Heart right ventricle (tissue), 16 donors: ENCODE measurements at places on chromosomes 16 and 17. TPM values are rescaled to one million over a fixed set of nuclear protein-coding genes. Genes with fewer than 3 reads are reported as not detected.

GRCh38 chr16:79638386-79638785, 37.8 kb upstream of the MAF start:
- DNase-seq = no peak

NMRAL1 gene
- total RNA-seq = 31.3 TPM

GRCh38 chr17:19641687-19642372, 6.7 kb upstream of the ALDH3A2 start:
- DNase-seq = no peak

DNA sequence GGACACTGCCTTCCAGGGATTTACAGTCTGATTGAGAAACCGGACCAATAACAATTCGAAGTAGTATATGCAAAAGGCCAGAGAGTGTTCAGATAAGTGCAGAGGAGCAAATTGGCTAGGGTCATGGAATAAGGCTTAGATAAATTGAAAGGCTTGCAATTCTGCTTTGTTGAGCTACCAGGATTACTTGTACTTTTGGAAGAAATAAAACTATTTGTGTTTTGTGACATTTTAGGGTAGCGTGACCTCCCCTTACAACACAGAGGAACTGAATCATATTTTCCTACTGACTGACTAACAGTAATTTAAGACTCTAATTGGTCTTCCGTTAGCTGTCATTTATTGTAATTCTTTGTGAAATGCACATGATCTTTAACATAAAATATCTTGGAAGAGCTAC, 104.7 kb downstream of the PITPNC1 start:
- DNase-seq = no peak

GRCh38 chr17:58632324-58633314, 59.2 kb downstream of the TEX14 start:
- DNase-seq = no peak

- DNase-seq = no peak
Measured at GRCh38 chr16:2689968-2690801, 7.9 kb downstream of the KCTD5 start.

- DNase-seq = no peak
Measured at GRCh38 chr16:10518479-10519041, 61.8 kb downstream of the EMP2 start.

RNF222 gene
- total RNA-seq = not detected

GRCh38 chr16:12016291-12016947, 39.9 kb downstream of the SNX29 start:
- no peak for DNase-seq

DNA sequence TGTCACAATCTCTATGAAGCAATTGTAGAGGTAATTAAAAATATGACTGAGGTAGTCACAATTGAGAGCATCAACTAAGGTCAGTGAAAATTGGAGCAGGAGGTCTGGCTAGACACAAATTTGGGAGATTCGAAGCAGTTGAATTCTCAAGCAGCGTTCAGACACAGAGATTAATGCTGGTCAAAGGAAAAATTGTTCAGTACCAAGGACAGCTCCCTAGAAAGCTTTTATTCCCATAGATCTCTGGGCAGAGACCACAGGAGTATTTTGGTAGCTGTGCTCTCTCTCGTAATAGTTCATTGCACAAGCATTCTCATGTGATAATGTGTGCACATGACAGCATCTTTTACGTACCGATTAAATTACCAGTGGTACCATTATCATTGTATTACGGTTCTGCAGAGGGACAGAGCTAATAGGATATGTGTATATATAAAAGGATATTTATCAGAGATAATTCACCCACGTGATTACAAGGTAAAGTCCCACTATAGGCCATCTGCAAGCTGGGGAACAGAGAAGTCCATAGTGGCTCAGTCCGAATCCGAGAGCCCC, 387.5 kb upstream of the HSBP1 start:
- DNase-seq = no peak

DNA sequence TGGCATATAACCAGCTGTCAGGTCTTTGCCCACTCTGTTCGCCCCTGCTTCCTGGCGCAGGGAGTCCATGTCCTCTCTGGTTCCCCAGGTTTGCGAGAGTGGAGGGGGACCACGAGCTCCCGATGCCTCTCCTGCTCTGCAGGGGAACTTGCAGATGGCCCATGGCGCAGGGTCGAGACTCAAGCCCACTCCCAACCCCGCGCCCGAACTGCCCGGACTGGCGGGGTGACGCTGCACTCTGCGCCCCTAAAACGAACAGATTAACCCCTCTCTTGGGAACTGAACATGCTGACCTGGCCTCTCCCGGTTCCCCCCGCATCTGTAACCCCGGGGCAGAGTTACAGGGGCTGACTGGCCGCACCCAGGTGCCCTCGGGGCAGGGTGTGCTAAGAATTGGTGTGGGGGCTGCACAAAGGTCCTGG, 681 bp upstream of the PLA2G15 start:
- no peak for DNase-seq

- no peak for DNase-seq
Measured at GRCh38 chr16:85473323-85473722, 139.8 kb upstream of the GSE1 start.

CDYL2 gene
- total RNA-seq = 1.8 TPM

- no peak for DNase-seq
Measured at GRCh38 chr16:27241658-27242057, 26.9 kb downstream of the NSMCE1 start.
